ENCODE measurements at places on chromosomes 12 and 14.

GRCh38 chr14:23153851-23154796, 29.3 kb downstream of the SLC7A8 start:
- no peak for DNase-seq

DNA sequence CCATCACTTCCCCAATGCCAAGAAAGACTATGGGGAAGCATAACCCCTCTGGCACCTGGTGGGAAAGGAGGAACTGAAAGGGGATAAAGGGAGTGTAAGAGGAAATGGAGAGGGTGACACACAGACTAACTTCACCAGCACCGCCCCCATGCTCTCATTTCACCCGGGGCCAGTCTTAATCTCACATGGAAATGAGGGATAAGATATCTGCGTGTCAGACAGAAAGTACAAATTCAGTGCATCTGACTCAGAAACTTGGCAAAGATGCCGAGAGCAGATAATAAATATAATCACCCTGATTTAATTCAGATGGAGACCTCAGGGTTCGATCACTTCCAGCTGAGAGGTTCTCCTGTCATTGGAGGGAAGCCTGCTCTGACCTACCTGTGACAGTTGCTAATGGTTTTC, 191.6 kb downstream of the DUSP6 start:
- DNase-seq: no peak

DNA sequence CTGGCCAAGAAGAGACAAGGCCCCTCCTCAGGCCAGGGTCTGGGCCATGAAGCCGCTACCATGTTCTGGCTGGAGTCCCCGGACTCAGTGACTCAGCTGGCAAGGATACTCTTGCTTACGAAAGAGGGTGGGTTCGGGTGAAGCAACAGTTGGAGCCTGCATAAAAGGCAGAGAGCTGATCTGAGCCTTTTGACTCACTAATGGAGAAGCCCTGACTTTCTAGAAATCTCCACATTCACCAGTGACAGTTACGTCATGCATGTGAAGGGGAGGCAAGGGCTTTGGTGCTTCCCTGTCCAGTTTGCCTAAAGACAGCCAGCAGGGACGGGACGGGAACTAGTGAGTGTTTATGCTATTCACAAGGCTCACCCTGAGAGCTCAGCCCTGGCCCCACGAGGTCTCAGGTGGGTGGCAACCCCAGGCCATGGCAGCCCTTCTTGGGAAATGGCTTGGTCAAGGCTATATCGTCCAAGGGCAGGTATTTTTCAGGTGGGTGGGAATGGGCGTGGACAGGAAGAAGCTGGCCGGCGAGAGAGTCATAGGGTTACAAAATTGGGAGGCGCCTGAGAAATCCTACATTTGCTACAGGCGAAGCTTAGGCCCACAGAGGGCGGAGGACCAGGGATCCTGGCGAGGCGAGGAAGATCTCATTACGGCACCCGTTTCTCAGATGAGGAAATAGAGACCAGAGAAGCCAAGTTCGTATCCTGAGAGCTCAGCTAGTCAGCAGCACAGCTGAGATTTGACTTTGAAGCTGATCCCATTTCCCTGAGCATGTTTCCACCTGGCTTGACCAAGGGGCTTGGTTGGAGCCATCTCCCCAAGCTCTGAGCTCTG, 314.6 kb downstream of the BCL11B start:
- DNase-seq: no peak

GRCh38 chr14:103546652-103547454, 15.6 kb downstream of the BAG5 start:
- DNase-seq: peak; percentile 59

GRCh38 chr12:90543841-90544240, 411.1 kb downstream of the CCER1 start:
- DNase-seq: no peak

DNA sequence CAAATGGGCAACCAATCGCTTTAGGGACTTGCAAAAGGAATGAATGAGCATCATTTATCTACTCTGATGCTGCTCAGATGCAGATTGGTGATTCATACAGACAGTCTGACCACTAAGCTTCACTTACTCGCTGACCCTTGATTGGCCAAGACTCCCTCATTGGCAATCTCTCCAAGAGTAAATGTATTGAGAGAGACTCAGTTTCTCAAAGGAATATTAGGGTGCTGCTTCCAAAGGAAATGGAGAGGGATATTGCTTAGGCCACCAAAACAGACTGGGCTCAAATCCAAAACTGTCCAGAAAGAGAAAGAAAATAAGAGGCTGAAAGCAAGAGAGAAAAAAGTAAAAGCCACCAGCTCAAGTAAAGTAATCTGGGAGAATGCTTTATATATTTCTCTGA, 785.2 kb downstream of the GALC start:
- no peak for DNase-seq

GRCh38 chr12:76366163-76366562, 17.9 kb upstream of the BBS10 start:
- DNase-seq: no peak

GRCh38 chr14:91606851-91607250, 96.7 kb upstream of the PPP4R3A start:
- no peak for DNase-seq

GRCh38 chr14:95318399-95319311, 1.1 kb downstream of the CLMN start:
- DNase-seq: no peak

- DNase-seq: no peak
Measured at GRCh38 chr14:26204728-26205479, 392.9 kb downstream of the NOVA1 start.

GRCh38 chr12:11798856-11799501, 149.5 kb downstream of the ETV6 start:
- no peak for DNase-seq

DNA sequence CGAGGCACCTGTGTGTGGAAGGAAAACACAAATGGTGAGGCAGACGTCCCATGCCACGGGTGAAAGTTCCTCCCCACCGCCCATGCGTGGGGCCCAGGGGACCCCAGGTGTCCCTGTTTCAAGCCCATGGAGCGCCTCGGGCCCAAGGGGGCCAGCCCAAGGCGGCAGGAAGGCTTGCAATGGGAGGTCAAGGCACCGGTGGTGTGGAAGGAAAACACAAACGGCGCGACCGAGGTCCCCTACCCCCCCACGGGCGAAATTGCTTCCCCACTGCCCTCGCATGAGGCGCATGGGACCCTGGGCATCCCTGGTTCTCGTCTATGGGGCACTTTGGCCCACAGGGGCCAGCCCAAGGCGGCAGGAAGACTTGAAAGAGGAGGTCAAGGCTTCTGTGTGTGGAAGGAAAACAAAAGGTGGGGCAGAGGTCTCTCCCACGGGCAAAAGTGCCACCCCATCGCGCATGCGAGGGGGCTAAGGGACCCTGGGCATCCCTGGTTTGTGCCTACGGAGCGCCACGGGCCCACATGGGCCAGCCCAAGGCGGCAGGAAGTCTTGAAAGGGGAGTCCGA, 379.4 kb downstream of the ALG10 start:
- no peak for DNase-seq

DNA sequence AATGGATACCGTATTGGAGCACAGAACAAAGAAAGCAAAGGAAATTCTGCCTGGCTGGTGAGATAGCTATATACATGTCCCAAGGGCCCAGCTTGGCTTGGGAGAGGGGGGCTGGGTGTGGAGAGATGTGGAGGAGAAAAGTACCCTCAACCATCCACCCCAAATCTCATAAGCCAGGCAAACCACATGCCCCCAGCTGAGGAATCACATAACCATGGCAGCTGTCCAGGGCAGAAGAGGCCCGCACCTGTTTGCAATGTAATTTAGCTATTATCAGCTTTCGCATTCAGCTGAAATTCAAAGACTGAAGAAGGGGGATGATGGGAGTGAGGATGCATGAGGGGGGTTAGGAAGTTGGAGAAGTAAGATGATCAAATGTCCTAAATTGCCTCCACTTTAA, 196.1 kb downstream of the TBX5 start:
- DNase-seq: no peak

GRCh38 chr12:15443611-15444010, 121.3 kb downstream of the PTPRO start:
- no peak for DNase-seq

DNA sequence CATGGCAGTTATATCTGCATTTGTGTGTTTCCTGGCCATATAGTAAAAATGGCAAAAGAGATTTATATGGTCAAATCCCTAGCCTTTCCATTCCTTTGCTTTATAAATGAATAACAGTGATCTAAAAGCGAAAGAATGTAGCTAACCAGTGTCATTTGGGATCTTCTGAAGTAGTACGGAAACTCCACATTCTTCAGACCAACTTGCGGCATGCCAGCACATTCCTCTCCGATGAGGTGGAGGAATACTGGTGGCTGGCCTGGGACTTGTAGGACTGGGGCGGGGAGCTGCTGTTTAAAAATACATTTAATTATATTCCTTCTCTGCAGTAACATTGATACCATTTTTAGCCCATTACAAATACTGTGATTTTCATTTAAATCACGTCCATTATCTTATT, 85.3 kb downstream of the SAMD4A start:
- no peak for DNase-seq

DNA sequence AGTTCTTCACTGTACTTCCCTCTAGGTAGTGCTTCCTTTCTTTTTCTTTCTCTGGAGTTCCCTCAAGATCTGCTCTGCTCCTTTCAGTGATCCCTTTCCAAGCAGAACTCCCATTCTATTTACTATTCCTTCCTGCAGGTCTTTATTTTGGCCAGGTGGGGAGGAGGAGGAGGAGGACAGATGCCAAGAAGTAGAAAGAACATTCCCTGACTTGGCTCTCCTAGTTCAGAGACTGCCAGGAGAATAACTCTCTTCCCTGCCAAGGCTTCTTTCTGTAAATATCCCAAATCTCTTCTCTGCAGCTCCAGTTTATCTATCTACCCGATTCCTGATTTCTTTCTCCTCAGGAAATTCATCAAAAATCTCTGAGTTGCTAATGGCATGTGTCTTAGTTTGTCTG, 229.6 kb upstream of the TMEM260 start:
- no peak for DNase-seq

DNA sequence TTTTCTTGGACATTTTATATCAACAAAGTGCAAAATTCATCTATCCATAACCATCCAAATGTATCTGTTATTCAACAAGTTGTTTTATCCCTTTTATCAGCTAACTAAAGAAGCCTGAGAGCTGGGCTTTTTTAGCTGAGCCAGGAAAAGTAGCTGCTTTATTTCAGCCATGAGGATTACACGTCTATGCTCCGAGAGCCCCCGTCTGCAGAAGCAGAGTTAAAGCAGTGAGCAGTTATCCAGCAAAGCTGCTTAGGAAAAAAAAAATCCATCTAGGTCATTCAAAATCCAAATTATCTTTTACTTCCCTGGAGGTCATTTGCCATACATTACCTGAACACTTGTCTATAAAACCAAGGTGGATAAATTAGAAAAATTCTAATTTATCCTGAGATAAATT, 15.7 kb upstream of the HECTD1 start:
- no peak for DNase-seq

DNA sequence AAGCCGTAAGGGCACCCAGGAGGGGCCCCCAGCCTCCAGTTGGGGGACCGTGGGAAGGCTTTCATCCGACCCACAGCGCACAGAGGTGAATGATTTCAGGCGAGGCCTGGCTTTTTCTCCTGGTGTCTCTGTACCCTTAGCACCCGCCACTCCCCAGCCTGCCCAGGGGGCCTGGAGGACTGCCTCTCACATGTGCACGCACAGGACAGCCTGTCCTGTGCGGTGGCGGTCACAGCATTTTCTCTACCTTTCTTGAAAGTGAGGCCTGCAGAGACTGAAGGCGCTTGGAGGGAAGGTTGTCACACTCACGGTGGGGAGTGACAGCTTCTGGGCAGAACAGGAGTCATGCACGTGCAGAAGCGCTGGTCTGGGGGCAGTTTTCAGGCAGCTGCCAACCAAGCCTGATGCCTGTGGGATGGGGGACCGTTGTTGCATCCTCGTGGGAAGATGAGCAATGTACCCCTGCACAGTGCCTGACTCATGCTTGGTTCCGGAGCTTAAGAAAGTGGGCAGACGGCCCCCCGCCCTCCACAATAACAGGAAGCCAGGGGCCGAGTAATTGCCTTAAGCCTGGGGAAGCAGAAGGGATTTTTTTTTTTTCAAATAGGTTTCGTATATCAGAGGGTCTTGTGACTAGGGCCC, 148.1 kb downstream of the TSPAN9 start:
- no peak for DNase-seq

DNA sequence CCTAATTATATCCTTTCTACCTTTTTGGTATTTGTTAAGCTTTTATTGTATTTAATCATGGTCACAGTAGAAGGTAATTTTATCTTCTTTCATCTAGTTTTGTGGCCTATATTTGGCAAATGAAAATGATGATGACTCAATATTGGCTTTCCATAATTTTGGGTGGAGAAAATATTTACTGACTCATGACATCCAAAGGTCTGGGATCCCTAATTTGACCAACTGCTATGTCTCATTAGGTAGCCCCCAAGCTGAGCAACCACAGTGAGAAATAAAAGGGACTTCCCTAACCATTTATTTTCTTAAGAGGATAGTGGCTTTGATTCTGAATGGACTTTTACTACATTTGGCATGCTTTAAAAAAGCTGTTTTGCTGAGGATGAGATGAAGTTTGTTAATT, 289.5 kb downstream of the RMST start:
- DNase-seq: no peak

Data from stimulated activated CD8-positive, alpha-beta memory T cell treated with anti-CD3 and anti-CD28 coated beads, Interleukin-4, amount 100 ng/mL, for 4 hours (primary cell).